ENCODE measurements at places on chromosomes 2 and 18.

DNA sequence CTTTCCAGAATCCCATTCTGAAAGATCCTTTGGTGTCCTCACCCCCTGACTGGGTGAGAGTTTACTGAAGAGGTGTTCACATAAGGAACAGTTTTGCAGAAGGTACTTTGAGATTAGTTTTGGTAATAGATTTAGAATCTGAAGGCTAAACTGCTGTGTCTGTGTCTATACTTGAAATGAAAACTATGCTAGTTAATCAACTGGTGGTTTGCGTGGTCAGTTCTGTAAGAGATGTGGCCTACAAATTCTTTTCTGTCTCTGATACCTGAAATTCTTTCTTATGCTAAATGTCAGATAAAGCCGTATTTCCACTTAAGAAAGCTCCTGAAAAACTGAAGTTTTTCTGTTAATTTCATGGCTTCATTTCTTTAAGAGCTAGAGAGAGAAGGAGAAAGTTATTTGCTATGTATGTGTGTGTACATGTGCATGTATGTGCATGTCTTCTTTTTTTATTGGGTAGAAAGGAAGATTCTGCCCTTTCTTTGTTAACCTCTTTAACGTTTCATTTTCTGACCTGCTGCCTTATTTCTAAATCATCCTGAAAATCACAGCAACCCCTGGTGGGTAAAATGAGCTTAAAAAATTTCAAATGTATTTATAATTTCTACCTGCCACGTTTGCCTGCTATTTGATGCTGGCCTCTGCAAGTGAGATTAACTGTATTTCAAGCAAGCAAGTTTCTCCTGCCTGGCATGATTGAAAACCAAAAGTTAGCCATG, 552.0 kb upstream of the NRP2 start:
- no peak for DNase-seq

DNA sequence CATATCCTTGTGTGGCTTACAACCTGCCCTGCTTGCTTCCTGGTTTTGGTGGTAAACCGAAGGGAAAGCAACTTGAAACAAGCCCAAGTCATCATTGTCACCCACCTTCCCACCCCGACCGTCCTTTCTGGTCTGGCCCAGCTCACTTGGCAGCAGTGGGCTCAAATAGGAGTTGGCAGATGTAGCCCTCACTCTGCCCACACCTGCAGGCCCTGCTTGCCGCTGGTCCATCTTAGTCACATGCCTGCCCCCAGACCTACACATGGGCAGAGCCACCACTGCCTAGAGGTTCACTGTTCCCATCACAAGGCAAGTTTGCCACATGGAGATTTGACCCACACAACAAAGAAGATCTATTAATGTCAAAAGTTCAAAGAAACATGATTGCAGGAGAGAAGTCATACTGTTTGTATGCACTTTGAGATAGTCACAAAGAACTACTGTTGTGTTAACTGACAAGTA, 9.3 kb downstream of the EIPR1 start:
- DNase-seq: no peak

DNA sequence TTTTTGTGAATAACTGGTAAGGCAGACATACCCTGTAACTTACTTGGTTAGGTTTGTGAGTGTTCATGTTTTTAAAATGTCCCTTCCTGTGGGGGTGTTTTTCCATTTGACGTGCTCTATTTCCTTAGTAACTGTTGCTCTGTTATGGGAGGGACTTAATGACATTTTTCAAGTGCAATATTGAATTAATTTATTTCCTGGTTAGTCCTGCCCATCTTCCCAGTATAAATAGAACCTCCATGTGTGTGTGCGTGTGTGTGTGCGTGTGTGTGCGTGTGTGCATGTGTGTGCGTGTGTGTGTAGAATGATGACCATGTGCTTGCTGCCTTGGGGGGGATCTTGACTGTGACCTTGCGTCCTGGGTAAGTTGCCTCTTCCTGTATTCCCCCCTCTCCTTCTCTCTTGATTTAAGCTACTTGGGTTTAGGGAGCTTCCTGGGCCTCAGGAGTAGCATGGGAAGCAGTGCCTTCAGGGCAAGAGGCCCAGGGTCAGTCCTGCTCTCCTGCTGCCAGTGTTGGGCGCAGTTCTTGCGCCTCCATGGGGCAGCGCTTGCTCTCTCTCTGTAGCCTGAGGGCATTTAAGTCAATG, 163.9 kb downstream of the LDLRAD4 start:
- no peak for DNase-seq

GRCh38 chr2:128422571-128422970, 103.9 kb upstream of the HS6ST1 start:
- no peak for DNase-seq

DNA sequence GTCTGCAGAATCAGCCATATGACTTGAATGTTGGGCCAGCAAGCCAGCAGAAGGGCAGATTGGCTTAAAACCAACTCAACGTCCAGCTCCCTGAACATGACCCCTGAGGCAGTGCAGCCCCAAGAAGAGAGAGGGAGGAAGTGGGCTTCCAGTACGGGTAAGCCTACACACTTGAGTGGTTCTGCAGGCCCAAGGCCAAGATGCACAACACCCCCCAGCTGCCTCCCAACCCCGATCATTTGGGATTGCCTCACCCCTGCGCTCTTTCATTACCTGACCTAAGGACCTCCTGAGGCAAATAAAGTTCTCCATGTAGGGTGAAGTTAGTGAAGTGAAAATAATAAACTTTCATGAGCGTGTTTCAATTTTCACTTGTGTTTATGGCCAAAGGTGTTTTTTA, 536.0 kb downstream of the TNS1 start:
- no peak for DNase-seq

DNA sequence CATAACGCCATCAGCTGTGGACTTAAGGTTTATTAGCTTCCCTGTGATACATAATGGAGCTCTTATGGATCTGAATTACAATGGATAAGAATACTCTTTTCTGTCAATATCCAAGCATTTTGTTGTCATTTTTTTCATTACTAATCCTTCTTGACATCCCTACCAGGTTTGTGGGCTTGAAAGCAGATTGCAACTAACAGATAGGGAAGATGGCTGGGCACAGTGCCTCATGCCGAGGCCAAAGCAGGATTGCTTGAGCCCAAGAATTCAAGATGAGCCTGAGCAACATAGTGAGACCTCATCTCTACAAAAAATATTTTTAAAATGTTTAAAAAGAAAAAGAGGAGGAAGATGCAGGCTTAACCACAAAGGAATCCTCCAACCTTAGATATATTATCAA, 42.4 kb downstream of the ASXL2 start:
- DNase-seq: no peak

DNA sequence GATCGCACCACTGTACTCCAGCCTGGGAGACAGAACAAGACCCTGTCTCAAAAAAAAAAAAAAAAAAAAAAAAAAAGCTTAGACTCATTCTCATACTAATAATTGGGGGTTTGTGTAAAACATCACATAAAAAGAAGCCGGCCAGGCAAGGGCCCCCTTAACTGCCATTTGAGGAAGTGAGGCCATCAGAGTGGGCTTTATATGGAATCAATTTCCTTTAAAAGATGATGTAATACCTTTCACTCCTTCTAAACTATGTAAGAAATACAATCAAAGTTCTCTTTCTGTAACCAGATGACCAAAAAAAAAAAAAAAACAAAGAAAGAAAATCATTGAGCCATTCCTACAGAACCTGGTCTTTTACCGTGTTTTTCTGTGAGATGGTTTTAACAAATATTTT, 13.1 kb upstream of the GPR55 start:
- DNase-seq: no peak

DNA sequence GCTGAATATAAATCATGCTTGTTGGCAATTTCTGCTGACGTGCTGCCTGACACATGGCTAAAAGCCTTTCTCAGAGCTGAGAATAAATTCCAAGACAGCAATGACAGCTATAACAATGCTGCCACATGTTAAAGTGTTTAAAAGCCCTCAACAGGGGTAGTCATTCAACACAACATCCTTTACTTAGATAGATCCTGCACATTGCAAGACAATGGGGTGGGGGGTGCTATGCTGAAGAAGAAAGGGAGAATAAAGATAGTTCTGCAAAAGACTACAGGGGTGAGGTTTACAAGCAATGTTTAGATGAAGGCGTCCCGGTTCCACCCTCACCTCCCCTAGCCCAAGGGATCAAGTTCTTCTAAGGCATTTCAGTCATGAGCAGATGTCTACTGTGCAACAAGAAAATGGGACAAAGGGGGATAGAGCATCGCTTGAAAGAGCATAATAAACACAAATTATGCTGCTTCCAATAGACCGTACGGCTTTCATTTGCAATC, 291.0 kb upstream of the ACVR2A start:
- DNase-seq: no peak

DNA sequence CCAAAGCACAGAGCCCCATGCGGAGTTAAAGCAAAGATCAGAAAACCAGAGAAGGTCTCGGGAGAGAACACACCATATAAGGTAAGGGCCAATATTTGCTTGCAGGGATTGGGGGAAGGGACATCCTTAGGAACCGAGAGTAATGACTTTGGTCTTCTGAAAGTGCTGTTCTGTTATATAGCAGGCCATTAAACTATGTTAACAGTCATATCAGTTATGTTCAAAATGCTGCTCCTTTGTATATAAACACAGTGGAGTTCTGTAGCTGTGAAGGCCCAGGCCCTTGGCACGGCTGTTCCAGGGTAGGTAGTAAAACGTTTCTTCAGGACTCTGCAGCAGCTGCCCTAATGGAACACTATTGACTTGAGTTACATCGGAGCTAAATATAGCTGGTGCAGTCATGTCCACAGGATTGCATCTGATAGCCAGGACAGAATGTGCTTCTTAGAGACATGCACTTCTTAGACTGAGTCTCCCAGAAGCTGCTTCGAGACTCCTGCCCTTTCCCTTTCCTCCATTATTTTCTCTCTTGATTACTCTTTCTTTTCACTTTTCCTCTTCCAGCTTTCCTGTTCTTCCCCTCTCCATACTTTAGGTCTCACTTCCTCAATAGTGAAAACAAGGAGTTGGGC, 122.4 kb downstream of the SETBP1 start:
- no peak for DNase-seq

GRCh38 chr2:38702413-38702812, 36.5 kb downstream of the GALM start:
- DNase-seq: no peak

- DNase-seq: no peak
These were observed 83.3 kb downstream of the PIEZO2 start for GRCh38 chr18:11066038-11066437.

GRCh38 chr18:12028040-12028628, 46.8 kb downstream of the IMPA2 start:
- no peak for DNase-seq

GRCh38 chr18:33641141-33641540, 63.1 kb downstream of the ASXL3 start:
- no peak for DNase-seq

DNA sequence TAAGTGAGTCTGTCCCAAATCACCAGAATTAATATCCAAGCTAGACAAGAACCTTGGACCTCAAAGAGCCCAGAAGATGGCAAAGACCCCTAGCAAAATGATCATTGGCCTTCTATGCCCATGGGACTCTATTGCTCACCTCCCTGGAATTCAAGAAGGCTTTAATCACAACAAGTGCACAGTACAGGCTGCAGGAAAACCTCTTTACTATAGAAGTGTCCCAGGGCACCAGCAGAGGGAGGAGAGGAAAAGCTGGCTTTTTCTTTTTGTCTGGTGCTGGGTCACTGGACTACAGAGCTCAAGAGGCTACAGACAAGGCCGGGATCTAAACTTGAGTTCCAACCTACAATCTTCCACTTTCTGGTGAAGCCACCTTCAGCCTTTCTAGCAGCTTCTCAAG, 88.3 kb upstream of the PPP1CB start:
- no peak for DNase-seq

DNA sequence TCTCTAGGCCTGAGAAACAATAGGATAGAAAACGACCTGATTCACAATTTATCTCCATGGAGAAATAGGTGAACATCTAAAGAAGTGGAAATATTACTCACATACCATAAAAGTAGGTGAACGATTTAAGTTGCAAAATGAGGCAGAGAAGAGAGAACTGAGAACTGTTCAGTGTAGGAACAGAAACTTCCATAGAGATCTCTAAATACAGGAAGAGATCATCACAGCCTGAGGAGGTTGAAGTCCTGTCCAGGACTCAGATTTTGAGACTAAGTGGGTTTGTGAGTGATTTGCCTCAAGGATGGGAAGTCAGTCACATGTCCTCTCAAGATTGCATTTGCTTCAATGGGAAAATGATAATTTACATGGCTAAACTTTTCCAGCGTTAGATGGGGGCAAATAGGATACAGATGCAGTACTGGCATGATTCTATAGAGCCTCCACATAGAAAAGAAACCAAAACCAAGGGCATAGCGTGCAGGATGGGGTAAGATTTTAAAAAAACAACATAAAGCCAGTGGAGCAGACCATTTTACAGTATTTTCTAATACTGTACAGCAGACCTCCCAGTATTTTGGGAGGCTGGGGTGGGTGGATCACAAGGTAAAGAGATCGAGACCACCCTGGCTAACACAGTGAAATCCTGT, 68.8 kb downstream of the MEP1B start:
- no peak for DNase-seq

DNA sequence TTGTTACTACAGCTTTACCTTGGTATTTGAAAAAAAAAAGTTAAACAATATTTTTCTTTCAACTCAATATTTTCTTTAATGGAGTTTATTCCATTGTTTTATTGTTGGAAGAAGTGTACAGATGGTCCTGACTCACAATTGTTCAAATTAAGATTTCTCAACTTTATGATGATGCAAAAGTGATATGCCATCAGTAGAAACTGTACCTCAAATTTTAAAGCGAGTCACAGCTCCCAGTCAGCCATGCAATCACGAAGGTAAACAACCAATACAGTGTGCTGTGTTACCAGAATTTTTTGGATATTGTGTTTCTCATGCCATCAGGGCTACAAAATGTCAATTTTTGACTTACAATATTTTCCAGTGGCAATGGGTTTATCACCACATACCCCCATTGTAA, 54.0 kb upstream of the COL5A2 start:
- no peak for DNase-seq

DNA sequence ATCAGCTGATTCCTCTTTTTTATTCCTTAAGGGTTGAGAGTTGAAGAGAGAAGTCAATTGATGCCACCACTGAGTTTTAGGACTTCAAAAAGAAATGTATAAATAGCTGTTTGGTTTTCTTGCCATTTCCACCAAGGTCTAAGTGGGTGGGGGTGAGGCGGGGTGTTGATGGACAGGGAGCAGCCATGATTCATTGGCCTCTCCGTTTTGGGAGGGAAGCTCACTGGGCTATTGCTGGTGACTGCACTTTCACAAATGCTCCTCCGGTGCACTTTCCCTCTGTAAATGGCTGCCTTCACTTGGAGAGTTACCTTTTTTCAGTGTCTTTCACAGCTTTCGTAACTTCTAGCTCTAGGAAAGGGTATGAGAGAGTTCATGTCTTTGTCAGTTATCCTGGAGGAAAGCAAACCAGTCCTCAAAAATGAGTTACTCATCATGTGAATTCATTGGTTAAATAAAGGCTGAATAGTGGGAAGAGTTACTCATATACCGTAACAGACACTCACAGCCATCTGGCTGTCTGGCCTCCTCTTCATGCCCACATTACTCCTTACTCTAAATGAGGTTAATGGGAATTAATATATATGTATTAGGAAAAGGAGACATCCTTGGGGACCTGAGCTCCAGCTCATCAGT, 17.4 kb upstream of the CTAGE1 start:
- no peak for DNase-seq
